T-cell (primary cell): ENCODE measurements at places on chromosomes 12 and 14. TPM values are rescaled to one million over a fixed set of nuclear protein-coding genes. Genes with fewer than 3 reads are reported as not detected.

- no peak for DNase-seq
- H3K4me3 ChIP-seq, result peak overlapping the region; percentile 64
- peak overlapping the region; percentile 98 for H3K27ac ChIP-seq
- H3K36me3 ChIP-seq, result no peaks in the 10 kb centered on the region
- H3K27me3 ChIP-seq, result no peaks in the 10 kb centered on the region
- H3K4me1 ChIP-seq, result peaks cover 27% of the 10 kb centered on the region
Observed at GRCh38 chr12:43758247-43758727, 303 bp downstream of the PUS7L start.

The ABHD12B gene
- not detected for total RNA-seq

DNA sequence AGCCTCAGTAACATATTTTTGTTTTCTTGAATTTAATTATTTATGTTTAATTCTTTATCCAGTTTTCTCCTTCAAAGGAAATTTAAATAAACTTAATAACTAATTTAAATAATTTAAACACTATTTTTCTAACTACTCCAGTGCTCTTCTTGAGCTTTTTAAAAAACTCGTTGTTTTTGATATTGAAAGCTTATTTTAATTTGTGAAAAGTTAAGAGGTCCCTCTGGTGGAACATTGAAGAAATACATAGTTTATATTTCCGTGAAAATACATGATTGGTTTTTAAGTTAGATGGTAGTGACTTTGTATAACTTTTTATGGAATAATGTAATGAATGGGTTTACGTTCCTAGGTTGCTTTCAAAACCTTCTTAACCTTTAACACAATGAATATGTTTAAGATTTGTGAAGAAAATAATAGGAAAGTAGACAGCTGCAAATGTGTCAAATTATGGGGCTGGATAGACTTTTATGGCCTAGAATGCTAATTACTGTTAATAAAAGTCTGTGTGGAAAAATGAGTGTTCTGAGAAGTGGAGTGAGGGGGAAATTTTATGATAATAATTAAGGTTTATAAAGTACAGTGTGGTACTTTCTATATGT lies 45.9 kb upstream of the MSRB3 start:
- H3K4me3 ChIP-seq, result no peak overlapping the region
- no peaks in the 10 kb centered on the region for H3K27me3 ChIP-seq
- H3K36me3 ChIP-seq, result no peaks in the 10 kb centered on the region
- peaks cover 2% of the 10 kb centered on the region for H3K4me1 ChIP-seq

GRCh38 chr12:112992541-112993398 lies 14.5 kb downstream of the OAS2 start:
- DNase-seq, result peak; percentile 42
- no peaks in the 10 kb centered on the region for H3K4me1 ChIP-seq
- peak overlapping the region; percentile 26 for H3K27ac ChIP-seq
- no peaks in the 10 kb centered on the region for H3K27me3 ChIP-seq

DNA sequence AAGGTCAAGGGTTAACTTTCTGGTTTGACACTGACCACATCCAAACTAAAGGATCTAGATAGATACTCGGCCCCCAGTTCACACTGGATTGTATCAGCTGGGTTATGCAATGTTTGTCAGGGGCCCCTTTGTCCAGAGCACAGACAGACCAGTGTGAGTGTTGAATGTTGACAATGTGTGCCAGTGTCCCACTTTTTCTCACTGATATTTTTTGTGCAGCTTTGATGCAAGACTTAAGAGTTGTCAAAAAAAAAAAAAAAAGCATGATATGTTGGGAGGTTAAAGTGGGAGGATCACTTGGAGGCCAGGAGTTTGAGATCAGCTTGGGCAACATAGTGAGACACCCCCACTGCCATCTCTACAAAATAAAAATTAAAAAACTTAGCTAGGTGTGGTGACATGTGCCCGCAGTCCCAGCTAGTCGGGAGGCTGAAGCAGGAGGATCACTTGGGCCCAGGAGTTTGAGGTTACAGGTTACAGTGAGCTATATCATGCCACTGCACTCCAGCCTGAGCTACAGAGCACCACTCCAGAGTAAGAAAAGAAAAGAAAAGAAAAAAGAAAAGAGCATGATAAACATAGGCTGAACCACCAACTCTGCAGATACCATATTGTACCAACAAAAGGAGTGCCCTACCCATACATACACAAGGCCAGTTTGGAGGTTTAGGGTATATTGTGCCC lies 97.5 kb downstream of the LGR5 start:
- no peak overlapping the region for H3K27ac ChIP-seq
- no peak for DNase-seq
- H3K27me3 ChIP-seq, result no peaks in the 10 kb centered on the region
- H3K4me3 ChIP-seq, result no peak overlapping the region

- no peaks in the 10 kb centered on the region for H3K36me3 ChIP-seq
- H3K4me1 ChIP-seq, result peaks cover 15% of the 10 kb centered on the region
- peak; percentile 23 for DNase-seq
- peak overlapping the region; percentile 92 for H3K27ac ChIP-seq
Observed at GRCh38 chr14:59189091-59189785, 771 bp downstream of the DAAM1 start.

GRCh38 chr12:114685320-114685781 lies 1.4 kb upstream of the TBX3 start:
- peaks cover 32% of the 10 kb centered on the region for H3K27me3 ChIP-seq
- DNase-seq, result no peak
- no peaks in the 10 kb centered on the region for H3K36me3 ChIP-seq
- no peak overlapping the region for H3K27ac ChIP-seq
- no peaks in the 10 kb centered on the region for H3K4me1 ChIP-seq
- no peak overlapping the region for H3K4me3 ChIP-seq

GRCh38 chr12:27627123-27627852 lies 69.0 kb upstream of the REP15 start:
- no peaks in the 10 kb centered on the region for H3K36me3 ChIP-seq
- H3K4me1 ChIP-seq, result no peaks in the 10 kb centered on the region
- no peak overlapping the region for H3K27ac ChIP-seq
- H3K27me3 ChIP-seq, result no peaks in the 10 kb centered on the region
- no peak for DNase-seq

The BMAL2 gene
- 0.70 TPM for total RNA-seq
